ENCODE measurements at places on chromosomes 4 and X.

DNA sequence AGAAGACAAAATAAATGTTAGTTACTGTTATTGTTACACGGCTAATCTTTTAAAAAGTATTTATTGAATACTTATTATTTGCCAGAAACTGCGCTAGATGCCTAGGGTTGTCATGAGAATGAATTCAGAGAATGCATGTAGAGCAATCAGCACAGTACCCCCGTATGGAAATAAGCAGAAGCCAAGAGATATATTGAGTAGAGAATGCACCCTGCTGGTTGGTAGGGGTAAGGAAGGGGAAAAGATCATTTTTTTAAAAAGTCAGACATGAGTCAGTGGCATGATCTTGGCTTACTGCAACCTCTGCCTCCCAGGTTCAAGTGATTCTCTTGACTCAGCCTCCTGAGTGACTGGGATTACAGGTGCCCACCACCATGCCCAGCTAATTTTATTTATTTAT is 13.1 kb upstream of the DRP2 start:
- peak; percentile 23 for DNase-seq

DNA sequence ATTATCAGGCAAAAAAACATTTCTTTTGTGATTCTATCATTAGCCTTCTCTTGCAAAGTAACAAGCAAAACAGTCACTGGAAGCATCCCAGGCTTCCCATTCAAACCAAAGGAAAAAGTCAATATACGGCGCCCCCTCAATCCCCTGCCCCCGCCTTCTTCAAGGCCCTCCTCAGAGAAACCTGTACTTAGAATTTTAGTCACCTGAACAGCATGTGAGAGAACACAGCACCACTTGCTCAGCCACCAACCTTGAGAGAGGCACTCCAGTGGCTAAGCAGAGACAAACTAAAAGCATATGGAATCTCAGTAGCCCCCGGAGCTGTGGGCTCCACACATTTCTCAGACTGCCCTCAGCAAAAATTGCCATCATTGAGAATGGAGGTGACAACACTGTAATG is 25.2 kb downstream of the LEF1 start:
- no peak for DNase-seq

GRCh38 chr4:37978248-37978924 is 18.2 kb downstream of the PTTG2 start:
- peak; percentile 54 for DNase-seq

- DNase-seq, result peak; percentile 53
These were observed at the start of the genes DNAAF6 and NUP62CL for GRCh38 chrX:107205770-107206696. Gene DNAAF6 (plus strand): TSS chrX:107206611. CDS start chrX:107212876, 6,265 bp downstream. Gene NUP62CL (minus strand): TSS chrX:107206433. CDS start chrX:107175146, 31,287 bp downstream.

DNA sequence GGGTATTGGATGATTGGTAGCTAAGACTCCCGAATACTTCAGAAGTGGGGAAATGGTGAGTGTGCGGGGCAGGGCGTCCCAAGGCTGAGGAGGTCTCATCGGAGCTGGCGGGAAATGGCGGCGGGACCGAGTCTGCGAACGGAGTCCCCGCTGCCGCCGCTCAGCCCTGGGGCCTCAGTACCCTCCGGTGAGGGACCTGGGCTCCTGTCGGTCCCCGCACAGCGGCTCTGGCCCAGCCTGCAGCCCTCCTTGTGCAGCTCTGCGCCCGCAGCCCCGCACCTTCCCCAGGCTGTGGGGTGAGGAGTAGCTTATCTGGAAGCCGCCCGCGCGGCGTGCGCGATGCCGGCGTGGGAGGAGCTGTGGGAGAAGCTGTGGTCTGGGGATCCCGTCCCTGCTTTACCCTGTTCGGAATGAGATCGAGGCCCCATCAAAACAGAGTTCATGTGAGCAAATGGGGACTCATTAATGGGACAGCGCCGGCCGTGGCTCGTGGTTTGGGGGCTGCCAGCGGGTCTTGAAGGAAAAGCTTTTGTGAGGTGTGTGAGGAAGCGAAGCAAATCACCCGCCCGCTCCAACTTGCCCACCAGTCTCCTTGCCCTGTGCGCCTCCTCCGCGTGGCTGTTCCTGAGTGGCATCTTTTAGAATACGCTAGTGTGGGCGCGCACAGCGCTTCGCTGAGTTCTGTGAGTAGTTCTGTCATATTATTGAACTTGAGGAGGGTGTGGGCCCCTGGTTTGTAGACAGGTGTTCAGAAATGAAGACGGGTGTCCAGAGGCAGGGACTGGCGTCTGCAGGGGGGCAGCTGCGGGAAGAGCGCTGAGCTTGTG is 531 bp downstream of the ZNF141 start:
- DNase-seq, result peak; percentile 34

GRCh38 chrX:10016519-10017132 is 49.5 kb downstream of the CLDN34 start:
- no peak for DNase-seq

DNA sequence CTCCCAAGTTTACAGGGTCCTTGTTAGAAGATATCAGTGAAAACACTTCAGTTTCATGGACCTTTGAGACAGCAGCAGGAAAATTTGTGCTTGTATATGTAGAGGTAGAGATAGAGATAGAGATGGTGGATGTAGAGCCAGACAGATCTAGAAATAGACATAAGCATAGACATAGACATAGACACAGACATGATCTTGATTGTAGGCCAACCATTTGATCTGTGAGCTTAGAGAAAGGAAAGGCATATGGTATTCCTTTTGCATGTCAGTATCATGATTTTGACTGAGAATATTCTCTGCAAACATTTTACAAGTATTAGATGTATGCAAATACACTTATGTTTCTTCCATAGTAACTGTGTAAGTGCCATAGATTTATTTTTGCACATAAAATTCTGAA is 65.0 kb downstream of the PRKG2 start:
- DNase-seq, result no peak

DNA sequence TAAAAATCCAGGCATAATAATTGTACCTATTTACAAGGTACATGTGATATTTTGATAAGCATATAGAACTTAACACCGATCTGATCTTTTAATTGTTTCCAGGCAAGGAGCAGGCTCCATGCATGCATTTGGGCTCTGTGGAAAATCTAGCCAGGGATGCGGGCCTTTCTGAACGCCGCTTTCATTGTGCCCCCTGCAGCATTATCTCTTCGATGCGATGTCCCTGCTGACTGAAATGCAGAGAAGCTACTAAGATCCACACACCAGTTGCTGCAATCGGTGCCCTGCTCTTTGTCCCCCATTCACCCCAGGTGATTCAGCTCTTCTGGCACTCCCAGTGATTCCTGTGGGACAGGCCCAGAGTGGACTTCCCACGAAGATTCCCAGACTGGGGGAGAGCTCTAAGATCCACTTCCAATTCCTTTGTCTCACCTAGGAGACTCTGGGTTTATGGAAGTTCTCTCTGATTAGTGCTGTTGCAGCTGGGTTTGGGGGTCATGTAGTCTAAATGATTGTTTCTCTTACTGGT is 254.3 kb upstream of the AGA start:
- DNase-seq, result no peak

DNA sequence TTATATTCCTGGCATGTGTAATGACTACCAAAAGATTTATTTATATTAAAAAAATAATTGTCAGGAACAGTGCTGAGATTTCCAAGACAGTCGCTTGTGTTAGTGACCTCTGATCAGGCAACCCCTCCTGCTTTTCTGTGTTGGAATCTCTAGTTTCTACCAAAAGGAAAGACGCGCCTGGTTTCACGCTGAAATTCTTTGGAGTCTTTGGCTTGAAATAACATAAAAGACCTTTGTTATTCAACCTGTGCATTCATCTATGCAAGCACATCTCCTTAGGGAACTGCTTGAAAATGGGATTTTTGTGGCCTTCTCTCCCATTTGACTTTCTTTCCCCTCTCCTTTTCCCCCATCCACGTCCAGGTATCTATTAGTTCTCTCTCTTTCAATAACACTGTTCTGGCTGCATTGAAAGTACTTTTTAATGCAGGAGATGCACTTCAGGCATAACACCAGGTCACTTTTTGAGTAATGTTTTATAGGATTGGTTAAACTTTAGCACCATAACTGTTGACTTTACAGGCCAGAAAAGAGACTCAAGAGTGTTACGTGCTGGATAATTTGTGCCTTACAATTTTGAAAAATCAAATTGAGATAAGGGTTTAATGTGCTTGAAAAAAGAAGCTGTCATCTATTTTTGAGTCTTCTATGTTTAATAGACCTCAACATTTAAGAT is 172.7 kb downstream of the GPAT3 start:
- DNase-seq, result no peak

GRCh38 chr4:22454216-22454838 is 61.5 kb downstream of the ADGRA3 start:
- DNase-seq, result no peak

GRCh38 chrX:133670383-133670782 is 255.1 kb upstream of the GPC4 start:
- DNase-seq, result peak; percentile 64

DNA sequence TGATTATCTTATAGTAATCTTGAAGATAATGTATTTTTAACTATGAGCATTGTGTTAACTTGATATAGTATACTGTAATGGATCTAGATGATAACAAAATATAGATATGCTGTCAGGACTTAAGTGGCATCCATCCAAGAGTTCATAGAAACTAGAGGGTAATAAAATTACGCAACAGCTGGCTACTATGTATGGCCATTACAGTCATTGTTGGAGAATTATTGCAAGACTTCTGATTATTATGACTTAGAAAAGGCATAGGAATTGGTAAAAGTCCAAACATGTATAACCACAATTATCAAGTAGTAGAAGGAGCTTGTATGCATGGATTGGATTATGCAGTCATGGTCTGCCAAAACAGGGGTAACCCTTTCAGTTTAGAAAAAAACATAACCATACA is 9.5 kb downstream of the OGT start:
- peak; percentile 29 for DNase-seq

- DNase-seq, result no peak
These were observed 4.4 kb downstream of the GNPDA2 start for GRCh38 chr4:44722001-44722400.

- no peak for DNase-seq
These were observed 36.9 kb upstream of the XIAP start for GRCh38 chrX:123822965-123823364.

DNA sequence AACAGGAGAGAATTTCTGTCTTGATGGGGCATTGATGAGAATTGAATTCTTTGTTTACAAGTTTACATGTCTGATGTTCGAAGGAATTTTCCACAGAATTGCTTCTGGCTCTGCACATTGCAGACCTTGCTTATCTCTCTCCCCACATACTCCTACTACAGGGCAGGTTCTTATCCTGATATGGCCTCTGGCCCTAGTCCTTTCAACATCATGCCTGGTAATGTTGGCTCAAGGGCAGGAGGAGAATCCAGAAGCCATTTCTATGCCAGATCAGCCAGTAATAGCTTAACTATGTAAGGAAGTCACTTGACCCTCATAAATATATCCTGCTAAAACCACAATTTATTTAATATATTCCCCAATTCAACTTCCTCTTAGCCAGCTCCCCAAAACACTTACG is 24.3 kb upstream of the TSPAN5 start:
- no peak for DNase-seq

- DNase-seq, result no peak
These were observed 142.3 kb downstream of the SHROOM4 start for GRCh38 chrX:50671661-50672060.

DNA sequence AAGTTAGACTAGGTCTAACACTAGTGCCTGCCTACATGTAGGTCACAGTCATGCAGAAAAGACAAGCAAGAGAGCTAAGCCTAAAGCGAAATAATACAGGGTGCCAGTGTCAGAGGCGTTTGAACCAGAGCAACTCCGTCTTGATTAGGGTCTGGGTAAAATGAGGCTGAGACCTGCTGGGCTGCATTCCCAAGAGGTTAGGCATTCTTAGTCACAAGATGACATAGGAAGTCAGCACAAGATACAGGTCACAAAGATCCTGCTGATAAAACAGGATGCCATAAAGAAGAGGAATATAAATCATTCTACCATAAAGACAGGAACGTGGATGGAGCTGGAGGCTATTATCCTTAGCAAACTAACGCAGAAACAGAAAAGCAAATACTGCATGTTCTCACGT is 120.9 kb downstream of the BEND2 start:
- no peak for DNase-seq

DNA sequence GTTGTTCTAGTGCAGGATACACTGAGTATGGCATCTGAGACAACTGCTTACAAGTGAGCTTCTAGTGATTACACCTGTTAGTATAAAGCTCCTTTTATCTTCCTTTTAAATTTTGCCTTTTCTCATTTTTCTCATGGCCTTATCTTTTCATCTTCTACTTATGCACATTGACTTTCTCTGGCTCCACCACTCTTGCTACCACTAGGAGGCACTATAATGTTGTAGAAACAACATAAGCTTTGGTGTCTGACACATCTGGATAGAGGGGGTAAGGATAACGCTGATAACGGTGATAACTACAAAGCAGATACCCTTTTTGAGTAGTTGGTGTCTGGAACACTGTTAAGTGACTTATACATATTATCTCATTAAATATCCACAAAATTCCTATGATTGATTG is 187.4 kb upstream of the TEX13C start:
- DNase-seq, result no peak

- DNase-seq, result peak; percentile 66
These were observed 795 bp upstream of the SH3KBP1 start for GRCh38 chrX:19887911-19888879.

DNA sequence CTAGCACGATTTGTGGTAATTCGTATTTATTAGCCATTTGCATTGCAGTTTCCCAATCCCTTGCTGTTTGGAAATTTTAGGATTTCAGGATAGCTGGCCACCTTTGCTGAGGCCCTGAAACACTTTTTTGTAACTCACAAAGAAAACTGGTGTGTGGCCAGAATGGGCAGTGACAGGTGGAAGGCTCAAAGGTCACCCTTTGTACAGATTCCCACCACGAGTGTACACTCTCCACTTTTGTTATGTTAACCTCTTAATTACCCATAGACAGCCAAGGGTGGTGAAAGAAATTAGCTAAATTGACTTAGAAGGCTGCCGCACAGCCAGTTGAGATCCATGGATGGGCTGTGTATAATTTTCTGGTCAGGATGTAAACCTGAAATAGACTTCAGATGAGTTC is 109.7 kb upstream of the ARX start:
- no peak for DNase-seq

DNA sequence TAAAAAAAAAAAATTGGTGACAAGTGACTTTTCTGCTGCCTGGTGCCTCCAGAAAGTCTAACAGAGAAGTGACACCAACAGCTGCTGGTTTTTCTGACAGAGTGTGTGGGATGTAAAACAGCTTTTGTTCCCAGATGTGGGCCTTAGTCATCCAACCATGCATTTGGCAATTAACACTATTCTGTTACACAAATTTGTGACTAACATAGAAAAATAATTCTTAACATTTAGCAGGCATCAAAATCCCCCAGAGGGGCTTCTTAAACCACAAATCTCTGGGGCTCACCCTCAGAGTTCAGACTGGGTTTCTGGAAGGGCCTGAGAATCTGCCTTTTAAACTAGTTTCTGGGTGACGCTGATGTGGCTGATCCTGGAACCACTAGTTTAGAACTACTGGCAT is 100.5 kb upstream of the PCDH7 start:
- DNase-seq, result no peak

GRCh38 chr4:89757154-89757719 is 79.7 kb downstream of the SNCA start:
- DNase-seq, result no peak

- DNase-seq, result peak; percentile 17
These were observed 34.8 kb downstream of the PLAC1 start for GRCh38 chrX:134623293-134624045.

- DNase-seq, result no peak
These were observed 308.7 kb downstream of the DCTD start for GRCh38 chr4:182608525-182608924.

- no peak for DNase-seq
These were observed 31.9 kb downstream of the RHOH start for GRCh38 chr4:40228497-40229365.

- no peak for DNase-seq
These were observed 115.0 kb upstream of the FTHL17 start for GRCh38 chrX:31186693-31187338.

GRCh38 chr4:81792521-81792920 is 320.8 kb upstream of the RASGEF1B start:
- no peak for DNase-seq

Measured in suppressor macrophage treated with lipopolysaccharide for 1 hour (primary cell).